SIG-M5 (cell line): ENCODE measurements at places on chromosomes 2 and 18.
A peak's percentile ranks its signal among the peaks of the same experiment; 100 is the strongest.

- DNase-seq, result no peak
Measured at GRCh38 chr2:211611061-211611518, 927.5 kb downstream of the ERBB4 start.

GRCh38 chr2:241519669-241520068 lies 11.3 kb upstream of the STK25 start:
- no peak for DNase-seq

DNA sequence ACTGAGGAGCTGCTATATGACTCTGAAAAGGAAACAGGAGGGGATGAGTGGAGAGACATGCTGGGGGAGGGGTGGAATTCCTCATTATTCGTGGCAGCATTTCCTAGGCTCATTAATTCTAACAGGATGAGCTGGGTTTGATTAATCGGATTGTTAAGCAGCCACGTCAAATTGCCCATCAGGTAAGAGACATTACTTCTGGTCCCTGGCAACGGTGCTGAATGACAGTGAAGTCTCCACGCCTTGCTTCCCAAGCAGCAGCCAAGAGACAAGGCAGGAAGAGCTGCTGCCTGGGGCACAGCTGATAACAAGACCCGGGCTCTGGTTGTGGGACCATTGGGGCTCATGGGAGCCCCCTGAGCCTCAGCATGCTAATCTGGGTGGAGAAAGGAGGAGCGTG lies 86.6 kb downstream of the MARCHF4 start:
- DNase-seq, result no peak

- no peak for DNase-seq
Measured at GRCh38 chr2:127407091-127407490, 11.1 kb upstream of the PROC start.

- DNase-seq, result no peak
Measured at GRCh38 chr2:161796192-161796591, 172.0 kb downstream of the SLC4A10 start.

DNA sequence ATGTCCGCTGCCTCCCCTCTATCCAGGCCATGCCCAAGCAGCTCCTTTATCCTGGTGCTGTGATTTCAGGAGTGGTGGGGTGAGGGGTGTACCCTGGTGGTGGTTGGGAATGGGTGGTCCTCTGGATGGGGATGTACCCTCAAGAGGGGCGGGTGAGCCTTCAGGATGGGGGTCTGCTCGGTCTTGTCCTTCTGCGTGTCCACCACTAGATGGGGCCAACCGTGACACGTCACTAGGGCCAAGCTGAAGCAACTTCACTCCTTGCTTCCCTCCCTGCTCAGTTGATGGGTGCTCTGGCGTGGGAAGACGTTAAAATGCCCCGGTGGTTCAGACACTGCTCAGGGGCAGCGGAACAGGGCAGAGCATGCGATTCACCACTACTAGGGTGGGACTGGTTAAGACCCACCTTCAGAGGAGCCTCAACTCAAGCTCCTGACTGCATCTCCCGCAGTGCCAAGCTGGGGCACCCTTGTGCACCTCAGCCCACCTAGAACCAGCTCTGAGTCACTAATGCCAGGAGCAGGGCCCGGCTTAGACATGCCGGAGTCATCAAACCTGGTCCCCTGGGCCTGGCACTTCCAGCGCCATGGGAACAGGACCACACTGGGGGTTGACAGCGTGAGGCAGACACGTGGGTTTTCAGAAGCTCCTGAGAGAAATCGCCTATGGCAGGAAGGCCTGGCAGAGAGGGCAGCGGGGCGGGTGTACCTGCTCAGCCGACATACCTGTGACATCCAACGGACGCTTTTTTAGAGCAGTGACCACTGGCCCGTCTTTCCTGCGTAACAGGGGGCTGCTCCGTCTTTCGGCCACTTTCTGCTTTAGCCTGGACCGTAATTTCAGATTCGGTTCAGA lies 256.7 kb downstream of the HDAC4 start:
- DNase-seq, result no peak

GRCh38 chr2:24626131-24626530 lies 135.1 kb downstream of the NCOA1 start:
- DNase-seq, result no peak

DNA sequence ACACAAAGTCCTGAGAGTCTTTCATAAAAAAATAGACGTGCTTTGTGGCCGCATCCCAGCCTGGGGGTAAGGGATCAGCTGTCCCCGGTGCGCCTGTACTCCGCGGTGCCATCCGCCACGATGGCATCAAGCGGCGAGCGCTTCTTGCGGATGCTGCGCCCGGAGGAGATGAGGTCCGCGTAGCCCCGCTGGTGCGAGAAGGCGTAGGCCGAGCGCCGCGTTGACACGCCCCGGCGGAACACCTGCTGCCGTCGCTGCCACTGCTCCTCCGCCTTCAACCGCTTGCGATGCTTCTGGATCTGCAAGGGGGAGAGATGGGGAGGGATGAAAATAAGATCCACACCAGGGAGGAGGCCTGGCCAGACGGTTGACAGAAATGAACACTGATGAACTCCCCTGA lies 26.8 kb upstream of the NARS1 start:
- no peak for DNase-seq

- DNase-seq, result peak; percentile 1
Measured at GRCh38 chr2:183031911-183032794, 6.1 kb downstream of the NCKAP1 start.

DNA sequence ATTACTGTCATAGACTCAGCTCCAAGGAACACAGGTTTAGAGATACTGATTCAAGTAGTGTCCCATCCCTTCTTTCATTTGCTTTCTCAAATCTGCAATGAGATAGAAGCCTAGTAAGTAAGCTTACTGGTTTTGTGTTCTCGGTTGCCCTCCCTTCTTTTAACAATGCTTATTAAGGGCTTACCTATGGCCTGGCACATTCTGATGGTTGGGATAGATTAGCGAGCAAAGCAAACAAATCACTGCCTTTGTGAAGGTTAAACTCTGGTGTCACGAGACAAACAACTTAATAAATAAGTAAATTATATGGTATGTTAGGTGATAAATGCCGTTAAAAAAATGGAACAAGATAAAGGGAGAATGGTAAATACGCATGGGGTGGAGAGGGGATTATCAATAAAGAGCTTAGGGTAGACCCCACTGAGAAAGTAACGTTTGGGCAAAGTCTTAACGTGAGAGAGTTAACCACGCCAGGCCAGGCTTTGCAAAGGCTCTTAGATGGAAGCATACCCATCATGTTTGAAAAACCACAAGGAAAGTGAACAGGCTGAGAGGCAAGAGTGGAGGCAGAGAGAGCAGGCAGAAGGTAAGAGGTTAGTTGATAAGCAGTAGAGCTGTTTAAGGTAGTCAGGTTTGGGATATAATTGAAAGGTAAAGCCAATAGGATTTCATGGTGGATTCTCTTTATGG lies 31.0 kb downstream of the EIF2AK3 start:
- DNase-seq, result no peak

DNA sequence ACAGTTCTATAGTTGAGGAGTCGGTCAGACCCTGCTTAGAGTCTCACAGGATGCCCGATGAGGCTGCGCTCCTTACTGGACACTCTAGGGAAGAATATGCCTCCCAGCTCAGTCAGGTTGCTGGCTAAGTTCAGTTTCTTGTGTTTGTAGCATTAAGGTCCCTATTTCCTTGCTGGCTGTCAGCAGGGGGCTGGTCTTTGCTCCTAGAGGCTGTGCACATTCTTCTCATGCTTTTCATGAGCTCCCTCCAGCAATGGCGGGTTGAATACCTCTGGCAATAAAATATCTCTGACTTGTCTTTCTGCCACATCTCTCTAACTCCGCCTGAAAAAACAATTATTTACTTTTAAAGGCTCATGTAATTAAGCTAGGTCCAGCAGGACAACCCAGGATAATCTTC lies 79.4 kb upstream of the DNAJC10 start:
- DNase-seq, result no peak

- DNase-seq, result no peak
Measured at GRCh38 chr2:42256505-42256904, 87.4 kb downstream of the EML4 start.

DNA sequence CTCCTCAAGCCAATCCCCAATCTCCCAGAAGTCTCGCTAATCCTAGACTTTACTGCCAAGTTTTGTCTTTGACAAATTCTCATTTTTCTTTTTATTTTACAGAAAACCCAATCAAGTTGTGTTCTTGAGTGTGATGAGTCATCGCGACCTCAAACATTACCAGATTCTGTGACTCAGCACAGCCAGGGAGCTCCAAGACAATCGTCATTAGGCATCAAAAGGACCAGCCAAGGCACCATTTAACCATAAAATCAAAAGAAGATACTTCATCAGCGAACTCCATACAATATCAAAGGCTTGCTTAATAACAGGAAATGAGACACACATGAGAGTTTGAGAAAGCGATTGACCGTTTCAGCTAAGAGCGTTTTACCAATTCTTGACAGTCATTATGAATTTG lies 146.2 kb upstream of the AGAP1 start:
- no peak for DNase-seq

DNA sequence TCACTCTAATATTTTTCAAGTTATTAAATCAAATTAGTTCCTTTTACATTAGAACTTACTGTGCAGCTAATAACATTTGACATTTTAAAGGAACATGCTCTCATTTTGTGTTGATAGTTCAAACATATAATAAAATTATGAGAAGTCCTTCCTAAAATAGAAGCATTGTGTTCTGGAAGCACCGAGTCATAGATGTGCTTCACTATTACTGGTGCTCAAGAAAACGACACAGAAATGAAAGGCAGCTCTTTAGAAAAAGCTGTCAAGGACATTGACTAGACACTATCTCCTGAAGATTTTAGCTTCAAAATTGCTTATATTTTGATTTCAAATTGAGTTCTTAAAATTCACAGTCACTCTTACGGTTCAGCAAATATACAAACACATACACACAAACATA lies 338.3 kb downstream of the NBAS start:
- no peak for DNase-seq

- no peak for DNase-seq
Measured at GRCh38 chr2:28086611-28087010, 196.1 kb downstream of the BABAM2 start.

DNA sequence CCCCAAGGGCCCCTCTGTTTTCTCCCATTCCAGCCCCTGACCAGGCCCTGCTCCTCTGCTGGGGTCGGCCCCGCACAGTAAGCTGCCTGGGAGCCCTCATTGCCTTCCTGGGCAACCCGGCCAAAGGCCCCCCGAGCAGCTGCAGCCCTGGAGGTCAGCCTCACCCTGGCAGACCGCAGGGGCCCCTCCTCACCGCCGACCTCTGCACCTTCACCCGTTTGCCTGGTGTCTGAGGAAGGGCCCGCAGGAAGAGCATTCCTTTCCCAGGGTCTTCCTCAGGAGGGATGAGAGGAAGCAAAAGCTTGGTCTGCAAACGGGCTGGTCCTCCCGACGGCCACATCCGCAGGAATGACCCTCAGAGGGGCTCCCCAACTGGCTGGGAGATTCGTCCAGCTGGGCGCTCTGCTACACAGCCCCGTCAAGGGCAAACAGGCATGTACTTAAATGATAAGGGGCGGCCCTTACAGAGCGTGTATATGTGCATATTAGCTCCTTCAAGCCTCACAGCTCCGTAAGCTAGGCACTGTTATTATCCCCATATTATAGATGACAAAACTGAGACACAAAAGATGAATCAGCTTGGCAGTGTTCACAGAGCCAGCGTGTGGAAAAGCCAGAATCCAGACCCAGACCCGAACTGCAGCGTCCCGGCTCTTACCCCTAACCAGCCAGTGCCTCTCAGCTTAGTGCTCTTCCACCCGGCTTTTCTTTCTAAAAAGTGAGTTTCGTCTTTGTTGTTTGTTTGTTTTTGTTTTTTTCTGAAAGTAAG lies 52.8 kb downstream of the SLC4A1AP start:
- DNase-seq, result no peak
